Pericardium fibroblast (primary cell): ENCODE measurements at places on chromosomes 5 and 9. TPM values are rescaled to one million over a fixed set of nuclear protein-coding genes. Genes with fewer than 3 reads are reported as not detected.

The AGXT2 gene
- not detected in 2 replicates for total RNA-seq

The PCDHB12 gene
- under 0.01 and 0.26 TPM in 2 replicates for total RNA-seq

The SLC34A3 gene
- not detected in 2 replicates for total RNA-seq

The SLC46A2 gene
- not detected in 2 replicates for total RNA-seq

The FAT2 gene
- not detected in 2 replicates for total RNA-seq

The GGTA1 gene
- 0.09 and 0.82 TPM in 2 replicates for total RNA-seq

The GDNF gene
- 0.47 TPM in 1 of 2 replicates, not detected in the other for total RNA-seq
